ENCODE measurements at places on chromosomes 1 and 21.

- no peak for DNase-seq
These were observed 37.0 kb upstream of the ENAH start for GRCh38 chr1:225689882-225690459.

GRCh38 chr1:204073837-204074273 is 940 bp downstream of the SOX13 start:
- no peak for DNase-seq

DNA sequence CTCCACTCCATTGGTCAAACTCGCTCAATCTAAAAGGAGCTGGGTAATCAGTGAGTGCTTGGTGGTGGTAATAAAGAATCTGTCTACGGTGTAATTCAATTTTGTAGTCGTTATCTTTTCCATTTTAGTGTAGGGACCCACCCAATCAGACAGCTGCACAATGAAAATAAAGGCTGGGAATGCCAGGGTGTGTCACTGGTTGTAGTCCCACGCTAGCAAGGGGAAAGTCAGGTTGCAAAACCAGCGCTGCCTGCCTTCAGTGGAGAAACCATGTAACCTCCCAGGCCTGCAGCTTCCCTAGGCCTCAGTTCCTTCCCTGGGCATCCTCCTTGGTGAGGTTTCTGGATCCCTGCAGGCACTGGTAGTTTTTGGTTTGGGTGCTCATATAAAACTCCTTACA is 49.4 kb upstream of the PPP2R5A start:
- no peak for DNase-seq

DNA sequence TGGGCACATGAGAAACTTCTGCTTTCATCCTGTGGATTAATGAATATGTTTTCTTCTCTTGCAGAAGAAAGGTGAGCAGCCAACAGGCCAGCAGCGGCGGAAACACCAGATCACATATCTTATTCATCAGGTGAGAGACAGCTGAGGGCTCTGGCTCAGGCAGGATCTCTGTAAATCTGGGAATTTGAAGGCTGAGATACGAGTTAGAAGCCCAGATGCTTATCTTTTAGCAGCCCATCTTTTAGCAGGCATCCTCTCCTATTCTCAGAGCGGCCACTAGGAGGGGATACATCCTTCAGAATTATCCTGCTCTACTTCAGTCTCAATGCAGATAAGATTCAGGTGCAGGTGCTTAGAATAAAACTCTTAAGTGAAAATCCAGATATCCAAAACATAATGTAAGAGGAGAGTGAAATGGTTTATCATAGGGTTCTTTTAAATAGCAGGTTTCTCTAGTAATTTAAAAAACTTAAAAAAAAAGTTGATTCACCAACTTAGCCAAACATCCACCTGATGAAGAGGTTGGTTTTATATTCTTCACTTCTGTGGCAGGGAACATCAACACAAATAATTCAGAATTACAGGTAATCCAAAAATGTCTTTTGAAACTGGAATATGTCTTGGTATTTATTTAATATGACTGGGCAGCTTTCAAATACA is 19.3 kb downstream of the SH2D2A start:
- peak; percentile 59 for DNase-seq

DNA sequence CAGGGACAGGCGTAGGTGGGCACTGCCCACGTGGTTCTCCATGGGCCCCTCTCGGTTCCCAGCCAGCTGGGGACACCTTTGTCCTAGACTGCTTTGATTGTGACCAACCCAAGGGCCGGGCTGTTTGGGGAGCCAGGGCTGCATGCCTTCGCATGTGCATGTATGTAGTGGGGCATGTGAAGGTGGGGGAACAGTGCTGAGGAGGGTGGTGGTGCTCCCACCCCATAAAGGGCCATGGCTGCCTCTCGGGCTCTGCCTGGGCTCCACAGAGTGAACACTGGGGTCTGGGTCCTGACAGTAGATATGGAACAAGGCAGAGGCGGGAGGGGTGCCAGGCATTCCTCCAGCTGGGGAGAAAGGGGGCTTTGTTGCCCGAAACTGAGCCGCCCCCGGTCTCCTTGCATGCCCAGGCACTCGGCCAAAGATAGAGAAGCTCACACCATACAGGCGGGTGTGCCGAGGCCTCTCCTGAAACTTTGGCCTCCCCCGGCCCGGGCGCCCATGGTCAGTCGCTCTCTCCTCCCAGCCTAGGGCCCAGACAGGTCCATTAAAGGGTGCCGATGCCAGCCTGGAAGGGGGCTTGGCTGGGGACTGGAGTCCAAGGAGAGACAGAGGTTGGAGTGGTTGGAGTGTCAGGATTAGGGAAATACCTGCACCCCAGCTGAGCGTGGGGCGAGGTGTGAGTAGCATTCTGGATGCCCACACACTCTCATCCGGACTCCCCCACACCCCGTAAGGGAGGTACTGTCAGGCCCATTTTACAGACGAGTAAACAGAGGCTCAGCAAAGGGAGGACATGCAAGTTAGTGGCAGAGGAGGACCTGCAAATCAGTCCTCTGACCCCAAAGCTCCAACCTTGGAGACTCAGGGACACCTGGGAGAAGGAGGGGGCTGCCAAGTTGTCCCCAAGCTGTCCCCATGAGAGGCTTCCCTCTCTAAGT is 41.1 kb downstream of the EPHA2 start:
- DNase-seq, result no peak

GRCh38 chr1:159120317-159120716 is 43.8 kb upstream of the AIM2 start:
- no peak for DNase-seq

GRCh38 chr1:101178688-101179491 is 57.9 kb upstream of the S1PR1 start:
- DNase-seq, result no peak

- no peak for DNase-seq
These were observed 5.0 kb downstream of the ADAMTS1 start for GRCh38 chr21:26840201-26840600.

- no peak for DNase-seq
These were observed at the start of gene CFHR4 for GRCh38 chr1:196887515-196888239. Gene CFHR4 (plus strand): TSS chr1:196888052. CDS start chr1:196888151, 99 bp downstream.

DNA sequence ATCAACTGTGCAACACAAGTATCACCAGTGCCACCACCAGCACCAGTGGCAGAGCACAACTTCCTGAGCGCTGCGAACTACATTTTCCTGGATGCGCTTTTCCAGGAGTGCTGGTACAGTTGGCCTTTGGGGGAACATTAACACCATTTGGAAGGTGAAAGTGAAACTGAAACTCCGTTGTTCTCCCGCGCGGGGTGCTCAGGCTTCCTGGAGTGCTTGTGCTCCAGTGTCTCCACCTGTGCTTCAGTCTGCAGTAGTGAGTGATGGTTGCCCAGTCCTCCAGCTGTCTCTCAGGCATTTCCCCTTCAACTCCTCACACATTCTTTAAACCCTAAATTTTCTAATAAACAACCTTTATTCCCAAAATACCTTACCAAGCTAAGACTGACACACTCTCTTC is 187.8 kb downstream of the LRRIQ3 start:
- DNase-seq, result no peak

DNA sequence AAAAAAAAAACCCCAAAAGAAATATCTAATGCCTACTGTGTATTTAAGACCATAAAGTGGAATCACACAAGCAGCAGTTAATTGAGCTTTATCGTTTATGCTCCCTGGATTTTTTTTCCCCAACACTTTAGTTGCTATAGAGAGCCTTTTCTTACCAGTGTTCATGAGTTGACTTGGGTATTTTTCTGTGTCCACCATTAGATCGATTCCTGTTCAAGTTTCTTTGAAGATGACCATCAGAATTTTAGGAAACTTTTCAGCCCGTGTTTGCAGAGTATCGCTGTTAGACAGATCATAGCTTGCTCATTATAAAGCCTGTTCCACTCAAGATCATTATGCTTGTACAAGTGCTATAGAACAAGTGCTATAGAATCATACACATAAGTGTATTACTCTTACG is 1.5 kb downstream of the RALGPS2 start:
- DNase-seq, result no peak

DNA sequence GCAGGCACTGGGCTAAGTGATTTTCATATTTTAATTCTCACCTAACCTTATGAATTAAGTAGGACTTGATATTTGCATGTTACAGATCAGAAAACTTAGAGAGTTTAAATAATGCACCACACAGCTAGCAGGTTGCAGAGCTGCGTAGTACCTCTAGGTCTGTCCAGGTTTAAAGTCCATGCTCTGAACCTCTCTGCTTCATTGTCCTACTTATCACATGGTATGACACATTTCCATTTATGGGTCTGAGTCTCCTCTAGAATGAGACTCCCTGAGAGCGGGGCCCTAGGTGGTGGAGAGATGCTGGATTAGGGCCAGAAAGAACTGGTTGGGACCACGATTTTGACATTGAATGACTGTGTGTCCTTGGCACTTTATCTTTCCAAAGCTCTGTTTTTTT is 102.5 kb upstream of the USP24 start:
- no peak for DNase-seq

DNA sequence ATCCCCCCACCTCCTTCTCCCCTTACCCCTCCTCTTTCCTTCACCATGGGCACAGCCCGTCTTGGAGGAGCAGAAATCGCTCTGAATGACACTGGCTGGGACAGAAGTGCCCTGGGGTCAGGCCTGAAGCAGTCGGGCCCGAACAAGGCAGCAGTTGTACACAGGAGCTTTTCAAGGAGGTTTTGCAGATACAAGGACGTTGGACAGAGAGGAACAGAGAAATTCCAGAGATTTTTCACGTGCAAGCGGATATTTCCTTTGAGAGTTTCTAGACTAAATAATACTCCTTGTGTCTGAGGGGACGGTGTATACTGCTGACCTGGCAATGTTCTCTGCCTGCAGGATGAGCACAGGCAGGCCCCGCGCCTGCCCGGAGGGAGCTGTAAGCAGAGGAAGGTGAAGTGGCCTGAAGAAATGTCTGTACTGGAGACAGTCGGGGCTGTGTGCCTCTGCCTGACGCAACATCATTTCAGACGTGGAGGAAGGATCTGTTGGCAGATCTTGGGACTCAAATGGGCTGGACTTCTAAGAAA is 95.3 kb upstream of the SLC25A33 start:
- peak; percentile 52 for DNase-seq

- DNase-seq, result no peak
These were observed 211.9 kb upstream of the SPAG17 start for GRCh38 chr1:118396829-118397495.

DNA sequence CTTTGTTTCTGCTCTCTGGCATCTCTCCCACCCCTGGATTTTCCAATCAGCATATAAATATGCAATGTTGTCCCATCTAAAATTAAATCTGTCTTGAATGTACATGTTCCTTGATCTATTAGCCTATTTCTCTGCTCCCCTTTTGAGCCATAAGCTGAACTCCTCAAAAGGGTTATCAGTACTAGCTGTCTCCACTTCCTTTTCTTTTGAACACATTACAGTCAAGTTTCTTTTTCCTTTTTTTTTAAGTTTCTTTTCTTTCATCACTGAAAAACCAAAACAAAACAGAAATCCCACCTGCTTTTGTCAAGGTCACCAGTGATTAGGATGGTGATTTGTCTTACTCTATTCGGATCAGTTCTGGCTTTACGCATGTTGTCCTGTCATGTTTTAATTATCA is 29.3 kb downstream of the XCL2 start:
- no peak for DNase-seq

DNA sequence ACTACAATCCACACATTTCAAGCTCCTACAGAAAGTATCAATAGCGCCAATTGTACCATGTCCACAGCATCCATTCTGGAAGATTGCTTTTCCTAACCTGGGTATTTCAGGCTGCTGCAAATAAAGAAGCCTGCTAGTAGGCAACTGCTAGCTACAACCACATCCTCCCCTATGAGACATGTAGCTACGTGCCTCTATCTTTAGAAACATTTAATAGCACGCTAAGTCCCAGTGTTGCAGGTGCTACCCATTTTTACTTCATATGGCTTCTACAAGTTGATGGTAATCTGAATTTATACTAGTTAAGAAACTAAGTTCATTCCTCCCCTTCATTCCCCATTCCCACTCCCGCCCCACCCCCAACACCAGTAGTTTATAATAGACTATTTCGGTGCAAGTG is 7.4 kb upstream of the AMPD1 start:
- no peak for DNase-seq

DNA sequence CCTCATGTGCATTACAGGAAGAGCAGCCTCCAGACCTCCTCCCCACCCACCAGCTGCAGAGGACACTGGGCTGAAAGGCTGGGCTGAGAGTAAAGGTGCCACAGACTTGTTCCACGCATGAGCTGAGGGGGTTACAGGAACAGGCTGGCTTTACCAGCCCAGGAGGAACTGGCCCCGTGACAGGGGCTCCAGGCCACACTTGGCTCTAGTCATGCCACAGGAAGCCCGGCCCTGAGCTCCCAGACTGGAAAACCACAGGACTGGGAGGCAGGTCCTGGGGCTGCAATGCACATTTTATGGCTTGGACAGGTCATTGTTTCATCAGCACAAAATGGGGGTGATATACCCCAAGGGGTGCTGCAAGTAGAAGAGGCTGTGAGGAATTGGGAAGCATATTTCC is 35.6 kb downstream of the GPA33 start:
- no peak for DNase-seq

GRCh38 chr1:27476237-27476636 is 13.7 kb downstream of the WASF2 start:
- no peak for DNase-seq

DNA sequence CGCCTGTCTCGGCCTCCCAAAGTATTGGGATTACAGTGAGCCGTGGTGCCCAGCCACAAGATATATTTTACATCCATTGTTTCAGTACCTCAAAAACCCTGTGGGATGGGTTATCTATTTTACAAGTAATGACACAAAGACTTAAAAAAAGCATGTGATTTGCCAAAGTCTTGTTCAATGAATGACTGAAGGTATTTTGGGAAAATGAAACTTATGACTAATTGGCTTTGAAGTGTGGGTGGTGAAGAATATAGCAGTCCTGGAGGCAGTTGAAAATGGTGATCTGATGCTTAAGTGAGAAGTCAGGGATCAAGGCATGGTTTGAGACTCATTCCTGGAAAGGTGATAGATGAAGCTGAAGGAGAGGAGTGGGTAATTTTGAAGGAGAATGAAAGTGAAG is 3.0 kb downstream of the SWT1 start:
- DNase-seq, result no peak

GRCh38 chr1:5928714-5929400 is 63.4 kb downstream of the NPHP4 start:
- DNase-seq, result no peak

DNA sequence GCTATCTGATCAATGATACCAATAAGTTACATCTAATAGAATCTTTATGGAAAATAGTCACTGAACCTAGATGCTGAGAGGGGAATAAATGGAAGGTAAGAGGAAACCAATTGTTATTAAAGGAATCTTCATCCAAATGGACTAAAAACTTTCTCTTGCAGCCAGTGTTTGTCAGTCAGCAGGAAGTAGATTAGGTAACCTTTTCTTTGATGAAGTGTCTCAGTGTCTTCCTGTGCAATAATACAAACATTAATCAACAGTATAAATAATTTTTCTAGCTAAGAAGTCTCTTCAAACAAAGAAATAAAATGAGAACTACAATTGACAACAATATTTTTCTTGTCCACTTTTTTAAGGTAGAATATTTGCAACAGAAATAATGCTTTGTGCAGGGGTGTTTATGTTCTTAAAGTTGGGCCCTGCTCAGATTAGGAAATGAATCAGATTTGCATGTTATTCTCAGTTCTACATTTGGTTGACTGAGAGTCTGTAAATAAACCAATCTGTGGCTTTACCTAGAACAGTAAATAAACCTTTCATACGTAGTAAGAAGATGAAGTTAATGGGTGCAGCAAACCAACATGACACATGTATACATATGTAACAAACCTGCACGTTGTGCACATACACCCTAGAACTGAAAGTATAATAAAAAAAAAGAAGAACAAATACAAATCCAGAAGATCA is 391.4 kb downstream of the MRPL39 start:
- no peak for DNase-seq

- DNase-seq, result no peak
These were observed 18.4 kb upstream of the TNFRSF1B start for GRCh38 chr1:12148160-12148957.
